ENCODE measurements at places on chromosomes 13 and 19.

GRCh38 chr13:40514802-40515201 lies 151.6 kb downstream of the FOXO1 start:
- DNase-seq, result no peak

DNA sequence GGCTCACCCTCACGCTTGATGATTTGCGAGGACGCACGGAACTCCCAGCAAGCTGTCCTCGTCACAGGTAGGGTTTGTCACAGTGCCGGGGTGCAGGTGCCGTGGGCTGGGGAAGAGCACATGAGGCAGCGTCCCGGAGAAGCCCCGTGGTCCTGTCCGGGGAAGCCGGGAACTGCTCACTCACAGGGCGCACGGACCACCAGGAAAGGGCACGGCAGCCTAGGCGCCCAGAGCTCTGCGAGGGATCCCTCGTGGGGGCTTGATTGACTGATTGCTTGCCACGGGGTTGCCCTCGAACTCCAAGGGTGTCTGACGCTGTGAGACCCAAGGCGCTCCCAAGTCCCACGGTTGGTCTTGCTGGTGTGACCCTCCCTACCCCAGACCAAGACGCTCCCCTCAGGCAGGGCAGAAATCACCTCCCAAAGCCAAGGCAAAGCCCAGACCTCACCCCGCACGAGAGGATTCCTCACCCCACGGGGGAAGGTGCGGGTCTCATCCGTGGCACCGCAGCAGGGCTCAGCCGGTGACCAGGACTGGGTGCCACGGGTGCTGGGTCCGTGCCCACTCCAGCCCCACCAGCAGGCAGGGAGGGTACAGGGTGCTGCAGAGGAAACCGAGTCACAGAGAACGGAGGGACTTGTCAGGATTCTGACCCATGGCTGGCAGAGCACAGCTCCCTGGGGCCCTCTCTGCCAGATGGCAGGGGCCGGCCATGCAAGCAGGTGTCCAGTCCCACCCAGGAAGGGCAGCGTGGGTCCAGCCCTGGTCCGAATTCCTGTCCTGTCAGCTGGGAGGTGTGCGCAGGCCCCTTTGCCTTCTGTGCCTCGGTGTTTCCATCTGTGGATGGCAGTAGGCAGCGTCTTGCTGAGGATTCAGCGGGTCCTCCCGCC lies 7.7 kb downstream of the C2CD4C start:
- DNase-seq, result no peak

DNA sequence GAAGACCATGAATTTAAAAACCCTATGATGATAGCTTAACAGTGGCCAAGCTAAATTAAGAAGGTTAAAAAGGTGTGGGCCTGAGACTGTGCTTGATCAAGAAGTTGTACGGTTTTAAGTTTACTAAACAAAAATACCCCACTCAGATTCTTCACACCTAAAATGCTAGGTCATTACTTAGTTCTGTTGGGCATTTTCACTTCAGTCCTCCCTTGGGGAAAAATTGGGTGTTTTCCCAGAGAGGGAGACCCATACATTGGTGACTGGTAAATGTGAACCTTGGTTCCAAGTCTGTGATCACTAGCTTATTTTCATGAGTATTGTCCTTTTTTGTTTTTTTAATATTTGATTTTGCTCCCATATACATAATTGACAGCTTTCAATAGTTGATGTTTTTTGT lies 44.4 kb downstream of the MTUS2 start:
- no peak for DNase-seq

- DNase-seq, result no peak
Measured at GRCh38 chr13:111395511-111396393, 75.3 kb downstream of the TEX29 start.

Data from natural killer cell (primary cell).